ENCODE measurements at places on chromosomes 3 and 15.

- DNase-seq = no peak
Measured at GRCh38 chr3:183148056-183148455, 14.5 kb downstream of the LAMP3 start.

DNA sequence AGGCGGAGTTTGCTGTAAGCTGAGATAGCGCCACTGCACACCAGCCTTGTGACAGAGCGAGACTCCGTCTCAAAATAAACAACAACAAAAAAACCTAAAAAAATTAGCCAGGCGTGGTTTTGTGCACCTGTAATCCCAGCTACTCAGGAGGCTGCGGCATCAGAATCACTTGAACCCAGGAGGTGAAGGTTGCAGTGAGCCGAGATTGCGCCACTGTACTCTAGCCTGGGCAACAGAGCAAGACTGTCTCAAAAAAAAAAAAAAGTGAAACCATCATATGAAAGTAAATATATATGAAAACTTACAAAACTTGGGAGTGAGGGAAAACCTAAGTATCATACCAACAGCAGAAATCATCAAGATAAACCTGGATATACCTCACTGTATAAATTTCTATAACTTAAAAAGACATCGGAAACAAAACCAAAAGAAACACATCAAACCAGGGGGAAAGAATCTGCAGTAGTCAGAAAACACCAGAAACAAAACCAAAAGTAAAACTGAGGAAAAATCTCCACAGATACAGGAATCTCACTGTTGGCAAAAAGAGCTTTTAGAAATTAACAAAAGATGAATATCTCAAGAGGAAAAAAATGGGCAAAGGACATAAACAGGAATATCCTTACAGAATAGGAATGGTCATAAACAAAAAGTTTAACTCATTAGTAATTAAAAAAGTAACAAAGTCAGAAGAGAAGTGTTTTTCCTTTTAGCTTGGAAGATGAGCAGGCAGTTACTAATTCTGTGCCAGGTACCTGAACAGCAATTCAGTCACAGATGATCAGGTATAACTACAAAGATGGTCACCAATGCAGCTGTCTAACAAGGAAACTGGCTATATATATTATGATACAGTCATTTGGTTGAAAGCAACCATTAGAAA, 41.3 kb downstream of the ETV5 start:
- DNase-seq = no peak

DNA sequence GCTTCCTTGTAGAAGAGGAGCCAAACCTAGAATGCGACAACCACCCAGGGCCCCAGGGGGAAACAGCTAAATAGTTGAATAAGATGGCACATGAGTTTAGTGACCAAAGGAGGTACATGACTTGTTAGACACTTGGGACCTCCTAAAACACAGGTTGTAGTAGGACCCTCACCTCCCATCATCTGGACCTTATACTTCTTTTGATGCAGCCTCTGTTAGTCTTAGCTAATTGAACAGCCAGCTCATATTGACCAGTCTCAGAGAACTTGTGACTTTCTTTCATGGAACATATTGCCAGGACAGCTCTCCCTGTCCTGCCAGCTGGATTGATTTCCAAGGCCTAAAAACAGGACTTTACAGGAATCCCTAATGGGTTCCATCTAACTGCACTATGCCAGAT, 45.0 kb downstream of the SPSB4 start:
- no peak for DNase-seq

GRCh38 chr3:32681811-32682210, 3.2 kb upstream of the CNOT10 start:
- DNase-seq = no peak

DNA sequence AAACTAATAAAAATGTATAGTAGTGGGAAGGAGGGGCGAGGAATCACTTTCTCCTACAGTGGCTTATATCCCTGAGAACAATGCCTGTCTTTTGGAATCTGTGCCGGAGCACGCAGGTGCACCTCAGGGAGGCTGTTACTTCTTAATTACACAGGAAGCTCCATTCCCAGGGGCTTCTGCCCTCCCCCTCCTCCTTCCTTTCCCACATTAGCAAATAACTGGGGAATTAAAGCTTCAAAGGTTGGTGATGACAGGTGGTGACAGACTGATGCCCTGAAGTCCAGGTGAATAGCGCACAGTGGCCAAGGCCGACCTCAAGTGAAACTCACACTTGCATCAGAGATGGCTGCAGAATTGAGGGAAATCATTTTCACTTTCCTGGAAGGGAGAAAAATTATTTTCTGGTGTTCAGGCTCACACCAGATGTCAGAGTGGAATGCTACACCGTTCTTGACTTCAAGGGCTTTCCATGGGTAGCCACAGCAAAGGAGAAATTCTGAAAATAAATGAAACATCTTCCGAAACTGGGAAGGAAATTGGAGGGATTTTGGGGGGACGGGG, 3.7 kb downstream of the GRAMD2A start:
- DNase-seq = no peak

DNA sequence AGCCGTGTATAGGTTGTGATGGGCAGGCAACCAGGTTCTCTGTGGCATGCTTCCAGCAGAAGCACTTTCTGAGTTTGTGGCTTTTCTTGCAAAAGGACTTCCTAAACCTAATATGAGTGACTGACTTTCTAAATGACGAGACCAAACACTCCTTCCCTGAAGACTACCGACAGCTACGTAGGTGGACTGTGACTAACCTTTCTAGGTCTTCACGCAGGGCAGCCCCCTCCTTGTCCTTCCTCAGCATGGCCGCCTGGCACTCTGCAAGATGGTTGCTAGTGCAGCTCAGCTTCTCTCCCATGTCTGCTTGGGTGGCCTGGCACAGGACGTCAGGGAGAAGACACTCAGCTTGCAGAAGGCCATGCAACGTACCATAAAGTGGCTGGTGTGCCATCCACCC, 20.9 kb downstream of the CXCR6 start:
- peak; percentile 75 for DNase-seq

DNA sequence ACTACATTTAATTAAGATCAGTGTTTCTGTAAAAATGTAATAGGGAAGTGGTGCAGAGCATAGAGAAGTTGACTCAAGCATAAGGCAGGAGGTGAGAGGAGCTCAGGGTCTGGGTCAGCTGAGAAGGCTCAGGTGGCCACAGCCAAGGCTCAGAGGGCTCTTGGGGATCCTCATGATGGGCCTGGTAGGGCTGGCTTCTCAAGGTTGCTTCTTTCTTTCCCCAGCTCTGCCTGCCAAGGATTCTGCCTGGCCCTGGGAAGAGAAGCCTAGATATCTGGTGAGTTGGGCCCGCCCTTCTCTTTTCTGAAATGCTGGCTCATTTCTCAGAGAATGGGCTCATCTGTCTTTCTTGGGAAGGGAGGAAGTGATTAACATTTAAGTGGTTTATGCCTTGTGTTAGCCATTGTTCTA, 6.5 kb downstream of the ZNF589 start:
- DNase-seq = no peak

DNA sequence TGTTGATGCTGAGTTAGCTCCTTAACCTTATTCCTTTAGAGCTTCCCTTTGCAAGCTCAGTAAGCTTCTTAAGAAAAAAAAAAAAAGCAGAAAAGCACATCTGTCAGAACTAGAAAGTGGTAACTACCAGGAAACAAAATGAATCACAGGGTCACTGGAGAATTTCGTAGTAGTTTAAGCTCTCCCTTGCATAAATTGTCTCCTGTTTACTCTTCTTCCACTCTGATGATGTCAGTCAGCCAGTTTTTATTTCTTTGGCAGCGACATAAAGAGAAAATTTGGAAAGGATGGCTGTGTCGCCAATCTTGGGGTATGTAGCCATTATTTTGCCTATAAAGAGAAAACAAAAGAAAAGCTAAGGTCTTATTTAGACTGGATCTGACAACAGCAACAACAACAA, 3.2 kb upstream of the GABRR3 start:
- no peak for DNase-seq

DNA sequence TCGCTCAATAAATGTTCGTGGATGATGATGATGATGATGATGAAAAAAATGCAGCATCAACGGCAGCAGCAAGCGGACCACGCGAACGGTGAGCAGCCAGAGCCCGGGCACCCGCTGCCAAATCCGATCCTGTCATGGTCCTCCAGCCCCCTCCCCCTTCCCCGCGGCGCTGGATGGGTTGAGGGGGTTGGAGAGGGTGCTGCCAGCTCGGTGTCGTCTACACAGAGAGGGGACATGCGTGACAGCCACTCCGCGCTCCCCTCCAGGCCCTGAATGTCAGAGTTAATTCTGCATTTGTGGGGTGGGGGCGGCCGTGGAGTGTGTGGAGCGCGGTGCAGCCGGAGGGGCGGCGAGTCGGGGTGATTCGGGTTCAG, 722 bp downstream of the CACNA1D start:
- DNase-seq = no peak

DNA sequence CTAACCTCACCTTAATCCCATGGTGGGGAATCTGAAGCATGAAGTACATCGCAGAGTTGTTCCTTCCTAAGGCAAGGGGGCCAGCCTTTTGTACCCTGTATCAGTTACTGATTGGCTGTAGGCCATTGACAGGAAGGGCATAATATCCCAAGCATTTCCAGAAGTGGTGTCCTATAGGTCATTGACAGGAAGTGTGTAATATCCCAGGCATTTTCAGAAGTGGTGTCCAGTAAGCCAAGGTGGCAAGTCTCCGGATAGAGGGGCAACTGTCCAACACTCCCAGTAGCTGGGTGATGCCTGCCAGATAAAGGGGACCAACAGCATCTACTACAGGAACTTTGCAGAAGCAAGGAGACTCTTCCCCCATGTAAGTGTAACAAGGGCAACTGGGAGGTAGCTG, 52.1 kb upstream of the MYRIP start:
- no peak for DNase-seq

DNA sequence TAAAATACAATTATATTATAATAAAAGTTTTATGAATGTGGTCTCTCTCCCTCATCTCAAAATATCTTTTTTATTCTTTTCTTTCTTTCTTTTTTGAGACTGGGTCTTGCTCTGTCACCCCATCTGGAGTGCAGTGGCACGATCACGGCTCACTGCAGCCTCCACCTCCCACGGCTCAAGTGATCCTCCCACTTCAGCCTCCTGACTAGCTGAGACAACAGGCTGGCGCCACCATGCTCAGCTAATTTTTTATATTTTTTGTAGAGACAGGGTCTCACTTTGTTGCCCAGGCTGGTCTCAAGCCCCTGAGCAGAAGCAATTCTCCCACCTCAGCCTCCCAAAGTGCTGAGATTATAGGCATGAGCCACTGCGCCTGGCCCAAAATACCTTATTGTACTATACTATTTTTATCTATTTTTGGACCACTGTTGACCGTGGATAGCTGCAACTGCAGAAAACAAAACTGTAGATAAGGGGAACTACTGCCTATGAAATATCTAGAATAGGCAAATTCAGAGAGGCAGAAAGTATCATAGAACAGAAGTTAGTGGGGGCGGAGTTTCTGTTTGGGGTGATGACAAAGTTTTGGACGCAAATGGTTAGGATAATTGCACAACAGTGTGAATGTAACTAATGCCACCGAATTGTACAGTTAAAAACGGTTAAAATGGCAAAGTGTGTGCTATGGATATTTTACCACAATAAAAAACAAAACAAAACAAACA, 66.6 kb downstream of the SLC12A8 start:
- DNase-seq = no peak

- DNase-seq = no peak
Measured at GRCh38 chr3:23781871-23782270, 23.9 kb upstream of the UBE2E1 start.

- no peak for DNase-seq
Measured at GRCh38 chr3:154177406-154177805, 56.2 kb downstream of the ARHGEF26 start.

DNA sequence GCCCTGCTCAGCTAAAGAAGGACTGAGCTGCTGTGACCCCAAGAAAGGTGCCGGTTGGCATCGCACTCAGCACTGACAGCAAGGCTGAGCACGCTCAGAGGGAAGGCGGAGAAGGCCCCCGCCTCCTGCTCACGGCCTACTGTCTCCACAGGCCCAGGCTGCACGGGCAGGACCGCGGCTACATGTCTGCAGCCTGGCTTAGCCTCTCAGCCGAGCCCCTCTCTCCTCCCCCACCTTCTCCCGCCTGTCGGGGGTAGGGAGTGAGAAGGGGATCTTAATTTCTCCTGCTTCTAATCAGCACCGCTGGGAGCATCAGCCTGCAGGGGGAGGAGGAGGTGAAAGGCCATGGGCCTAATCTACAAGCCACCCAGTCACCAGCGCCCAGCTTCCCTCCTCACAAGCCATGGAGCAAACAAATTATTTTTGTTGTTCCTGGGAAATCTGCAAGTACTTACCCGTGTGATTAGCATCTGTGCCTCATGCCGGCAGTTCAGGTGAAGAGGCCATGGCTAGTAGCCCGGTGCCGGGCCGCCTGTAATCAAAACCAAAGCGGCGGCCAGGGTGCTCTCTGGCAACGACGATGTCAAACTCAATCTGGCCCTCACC, 68.1 kb downstream of the EPHB3 start:
- no peak for DNase-seq

DNA sequence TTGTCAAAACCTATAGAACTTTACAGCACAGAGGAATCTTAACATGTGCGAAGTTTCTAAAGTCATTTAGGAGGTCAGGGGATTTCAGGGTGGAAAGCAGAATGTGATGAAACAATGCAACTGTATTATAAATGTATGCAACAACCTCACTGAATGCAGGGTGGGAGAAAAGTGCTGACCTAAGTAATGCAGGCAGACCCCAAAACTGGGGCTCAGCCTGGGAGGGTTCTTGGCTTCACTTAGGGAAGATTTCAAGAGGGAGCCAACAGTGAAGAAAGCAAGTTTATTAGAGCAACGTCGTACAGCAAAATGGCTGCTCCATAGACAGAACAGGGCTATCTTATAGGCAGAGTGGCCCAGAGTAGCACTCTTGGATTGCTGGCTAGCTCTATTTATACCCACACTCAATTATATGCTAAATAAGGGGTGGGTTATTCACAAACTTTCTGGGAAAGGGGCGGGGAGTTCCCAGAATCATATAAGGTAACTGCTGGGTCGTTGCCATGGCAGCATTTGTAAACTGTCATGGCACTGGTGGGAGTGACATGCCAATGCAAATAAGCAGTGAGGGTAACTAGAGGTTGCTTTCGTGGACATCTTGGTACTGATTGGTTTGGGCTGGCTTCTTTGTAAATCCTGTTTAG, 14.2 kb upstream of the CAND2 start:
- no peak for DNase-seq

Measured in stimulated activated naive CD8-positive, alpha-beta T cell treated with anti-CD3 and anti-CD28 coated beads, Interleukin-15, amount 100 ng/mL, for 72 hours (primary cell).